Melanocyte of skin (primary cell): ENCODE measurements at places on chromosomes 3 and 15. TPM values are rescaled to one million over a fixed set of nuclear protein-coding genes. Genes with fewer than 3 reads are reported as not detected.

GFM1 gene
- total RNA-seq = 67.3 and 79.4 TPM in 2 replicates

GUCA1C gene
- total RNA-seq = not detected in 2 replicates

SLC28A1 gene
- not detected in 2 replicates for total RNA-seq

GP5 gene
- total RNA-seq = 0.15 and 0.33 TPM in 2 replicates

CDHR4 gene
- not detected in 2 replicates for total RNA-seq

ACP3 gene
- 0.36 TPM in 1 of 2 replicates, not detected in the other for total RNA-seq

SKOR1 gene
- 0.34 and 0.36 TPM in 2 replicates for total RNA-seq

SCAANT1 gene
- total RNA-seq = not detected in 2 replicates

ZBTB20 gene
- 10.3 and 19.3 TPM in 2 replicates for total RNA-seq
